ENCODE measurements at places on chromosomes 1 and 21.

- no peak for DNase-seq
Measured at GRCh38 chr1:203028784-203029553, 2.7 kb downstream of the PPFIA4 start.

GRCh38 chr21:26171258-26172100 lies 909 bp upstream of the APP start:
- DNase-seq = no peak

- DNase-seq = no peak
Measured at GRCh38 chr1:80171631-80172030, 1165.1 kb upstream of the ADGRL4 start.

DNA sequence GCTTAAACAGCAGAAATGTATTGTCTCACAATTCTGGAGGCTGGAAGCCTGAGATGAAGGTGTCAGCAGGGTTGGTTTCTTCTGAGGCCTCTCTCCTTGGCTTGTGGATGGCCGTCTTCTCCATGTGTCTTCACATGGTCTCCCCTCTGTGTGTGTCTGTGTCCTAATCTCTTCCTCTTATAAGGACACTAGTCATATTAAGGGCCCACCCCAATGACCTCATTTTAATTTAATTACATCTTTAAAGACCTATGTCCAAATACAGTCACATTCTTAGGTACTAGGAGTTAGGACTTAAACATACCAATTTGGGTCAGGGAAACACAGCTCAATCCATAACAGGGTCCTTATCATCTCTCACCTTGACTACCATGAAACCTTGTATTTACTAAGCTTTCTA lies 14.8 kb upstream of the OLIG2 start:
- no peak for DNase-seq

DNA sequence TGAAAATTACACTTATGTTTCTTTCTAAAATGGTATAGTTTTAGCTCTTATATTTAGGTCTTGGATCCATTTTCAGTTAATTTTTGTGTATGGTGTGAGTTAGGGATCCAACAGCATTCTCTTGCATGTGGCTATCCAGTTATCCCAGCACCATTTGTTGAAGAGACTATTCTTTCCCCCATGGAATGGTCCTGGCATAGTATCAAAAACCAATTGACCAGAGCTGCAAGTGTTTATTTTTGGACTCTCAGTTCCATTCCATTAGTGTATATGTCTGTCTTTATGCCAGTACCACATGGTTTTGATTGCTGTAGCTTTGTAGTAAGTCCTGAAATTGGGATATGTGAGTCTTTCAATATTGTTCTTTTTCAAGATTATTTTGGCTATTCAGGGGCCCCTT lies 14.3 kb downstream of the TTLL10 start:
- DNase-seq = no peak

- DNase-seq = no peak
Measured at GRCh38 chr1:2408456-2408855, 3.9 kb downstream of the PEX10 start.

DNA sequence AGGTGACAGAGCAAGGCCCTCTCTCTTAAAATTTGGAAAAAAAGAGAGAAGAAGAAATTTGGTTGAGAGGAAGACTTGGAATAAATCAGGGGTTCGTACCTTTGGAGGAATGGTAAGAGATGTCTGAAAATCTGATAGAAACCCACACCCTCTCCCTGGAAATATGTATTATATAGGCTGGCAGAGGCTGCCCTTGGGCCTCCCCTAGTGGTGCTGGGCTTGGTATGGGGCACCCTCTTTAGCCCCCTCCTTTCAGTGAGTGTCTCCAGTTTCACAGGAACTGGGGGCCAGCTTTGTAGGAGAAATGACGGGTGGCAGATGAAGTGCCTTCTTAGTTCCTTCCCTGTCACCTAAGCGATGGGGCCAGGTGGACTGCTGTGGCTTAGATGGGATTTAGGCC lies 82.9 kb upstream of the SLC2A1 start:
- no peak for DNase-seq

- no peak for DNase-seq
Measured at GRCh38 chr1:18008081-18008480, 99.5 kb upstream of the IGSF21 start.

DNA sequence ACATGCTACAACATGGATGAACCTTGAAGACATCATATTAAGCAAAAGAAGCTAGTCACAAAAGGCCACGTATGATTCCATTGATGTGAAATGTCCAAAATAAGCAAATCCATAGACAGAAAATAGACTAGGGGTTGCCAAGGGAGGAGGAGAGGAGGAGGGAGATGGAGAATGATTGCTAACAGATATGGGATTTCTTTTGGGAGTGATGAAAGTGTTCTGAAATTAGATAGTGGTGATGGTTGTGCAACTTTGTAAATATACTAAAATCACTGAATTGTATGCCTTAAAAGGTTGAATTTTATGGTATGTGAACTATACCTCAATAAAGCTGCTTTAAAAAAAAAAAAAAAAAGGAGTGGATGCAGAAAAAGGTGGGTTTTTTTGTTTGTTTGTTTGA lies 7.6 kb downstream of the CLSTN1 start:
- DNase-seq = no peak

DNA sequence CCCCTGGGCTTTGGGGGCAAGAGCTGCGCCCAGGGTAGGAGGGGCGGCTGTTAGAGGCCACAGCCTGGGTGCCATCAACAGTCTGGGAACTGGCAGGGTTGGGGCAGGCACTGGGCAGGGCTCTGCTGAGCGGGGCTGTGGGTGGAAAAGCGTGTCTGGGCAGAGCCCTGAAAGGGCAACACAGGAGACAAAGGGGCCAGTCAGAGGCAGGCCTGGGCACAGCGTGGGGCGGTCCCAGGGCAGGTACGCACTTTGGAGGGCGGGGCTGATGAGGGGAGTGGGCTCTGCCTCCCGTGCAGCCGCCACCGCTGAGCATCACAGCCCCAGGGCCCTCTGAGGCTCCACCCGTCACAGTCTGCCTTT lies 13.9 kb downstream of the CELSR2 start:
- no peak for DNase-seq

DNA sequence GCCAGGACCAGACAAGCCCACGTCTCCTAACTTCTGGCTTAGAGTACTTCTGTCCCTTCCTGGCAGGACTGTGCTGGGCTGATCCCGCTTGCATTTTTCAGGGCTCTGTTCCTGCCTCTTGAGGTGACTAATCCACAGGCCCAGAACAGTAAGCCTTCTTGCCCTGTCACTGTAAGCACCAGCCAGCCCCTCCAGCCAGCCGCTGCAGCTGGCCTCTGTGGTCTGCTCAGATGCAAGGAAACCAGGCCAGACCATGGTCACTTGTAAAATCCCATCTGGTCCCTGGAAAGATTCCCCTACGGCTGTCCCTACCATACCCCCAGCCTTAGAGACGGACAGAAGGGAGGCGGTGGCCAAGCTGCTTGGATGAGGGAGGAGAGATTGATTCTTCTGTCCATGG lies 74.2 kb downstream of the KIRREL1 start:
- no peak for DNase-seq

DNA sequence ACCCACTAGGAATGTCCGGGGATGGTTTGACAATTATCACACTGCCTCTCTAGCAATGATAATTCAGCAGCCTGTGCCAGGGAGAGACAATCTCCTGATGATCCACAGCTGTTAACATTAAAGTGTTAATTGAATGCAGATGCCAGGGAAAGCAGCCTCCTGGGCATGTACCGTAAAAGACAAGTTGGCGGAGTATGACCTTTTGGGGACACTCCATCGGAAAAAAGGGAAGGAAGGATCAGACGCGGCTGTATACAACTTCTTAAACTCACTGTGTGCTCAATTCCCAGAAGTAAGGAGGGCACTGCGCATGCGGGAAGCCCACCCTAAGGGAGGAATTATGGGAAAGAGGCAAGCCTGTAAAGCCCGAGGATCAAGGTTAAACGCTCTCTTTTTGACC lies 62.6 kb downstream of the MAP3K7CL start:
- DNase-seq = no peak
